ENCODE measurements at places on chromosomes 12 and 14.

GRCh38 chr12:9756170-9756569 lies 4.5 kb downstream of the CD69 start:
- DNase-seq: no peak

DNA sequence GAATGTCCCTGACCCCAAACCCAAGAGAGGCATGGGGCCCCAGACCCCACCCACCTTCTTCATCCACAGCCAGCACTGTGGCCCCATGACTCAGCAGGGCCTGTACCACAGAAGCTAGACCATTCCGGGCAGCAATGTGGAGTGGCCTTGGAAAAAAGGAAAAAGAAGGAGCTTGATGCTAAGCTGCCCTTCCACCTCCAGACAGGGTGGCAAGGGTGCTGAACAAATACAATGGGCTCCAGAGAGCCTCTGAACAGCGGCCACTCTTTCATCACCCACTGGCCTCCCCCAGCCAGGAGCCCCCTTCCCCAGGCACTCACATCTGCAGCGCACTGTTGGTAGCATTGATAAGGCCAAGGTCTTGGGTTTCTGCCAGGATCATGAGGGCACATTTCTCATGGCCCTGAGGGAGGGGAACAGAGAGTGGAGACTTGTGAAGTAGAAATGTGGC lies 13.9 kb downstream of the SLC39A5 start:
- no peak for DNase-seq

- no peak for DNase-seq
These were observed 583.2 kb downstream of the ALG10 start for GRCh38 chr12:34605510-34605887.

DNA sequence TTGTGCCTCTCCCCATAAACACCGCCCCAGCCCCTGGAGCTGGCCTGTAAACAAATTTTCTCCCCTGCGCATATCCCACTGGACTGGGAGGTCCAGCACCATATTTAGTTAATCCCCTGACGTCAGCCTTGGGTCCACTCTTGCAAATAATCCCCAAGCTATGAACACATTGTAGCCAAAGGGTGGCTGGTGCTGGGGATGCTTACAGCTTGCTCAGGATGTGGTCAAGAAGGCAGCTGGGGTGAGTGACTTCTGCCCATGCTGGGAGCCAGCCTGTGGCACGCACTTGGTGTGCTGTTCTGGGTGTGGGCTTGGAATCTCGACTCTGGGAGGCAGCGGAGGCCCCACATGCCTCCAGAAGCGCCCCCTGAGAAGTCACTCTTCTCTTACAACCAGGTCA lies 32.1 kb downstream of the CMKLR1 start:
- DNase-seq: peak; percentile 59

DNA sequence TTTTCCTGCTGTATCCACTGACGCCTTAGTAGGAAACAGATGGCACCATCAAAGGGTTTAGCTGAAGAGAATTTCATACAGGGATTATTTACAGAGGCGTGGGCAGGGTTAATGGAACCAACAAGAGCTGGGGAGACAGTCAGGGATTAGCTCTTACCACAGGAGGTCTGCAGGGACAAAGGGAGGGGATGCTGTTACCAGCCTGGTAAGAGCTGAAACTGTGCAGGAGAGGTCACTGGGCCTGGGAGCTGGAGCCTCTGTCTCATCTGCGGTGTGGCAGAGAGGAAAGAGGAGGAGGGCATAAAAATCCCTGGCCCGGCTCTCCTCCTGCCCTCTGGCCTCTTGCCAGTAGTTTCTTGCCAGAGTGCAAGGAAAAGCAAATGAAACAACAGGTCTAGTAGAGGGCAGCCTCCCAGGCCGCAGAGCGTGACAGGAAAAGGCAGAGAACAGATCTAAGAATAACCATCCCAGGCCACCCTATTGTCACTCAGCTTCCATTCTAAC lies 18.9 kb upstream of the POC1B start:
- peak; percentile 54 for DNase-seq

DNA sequence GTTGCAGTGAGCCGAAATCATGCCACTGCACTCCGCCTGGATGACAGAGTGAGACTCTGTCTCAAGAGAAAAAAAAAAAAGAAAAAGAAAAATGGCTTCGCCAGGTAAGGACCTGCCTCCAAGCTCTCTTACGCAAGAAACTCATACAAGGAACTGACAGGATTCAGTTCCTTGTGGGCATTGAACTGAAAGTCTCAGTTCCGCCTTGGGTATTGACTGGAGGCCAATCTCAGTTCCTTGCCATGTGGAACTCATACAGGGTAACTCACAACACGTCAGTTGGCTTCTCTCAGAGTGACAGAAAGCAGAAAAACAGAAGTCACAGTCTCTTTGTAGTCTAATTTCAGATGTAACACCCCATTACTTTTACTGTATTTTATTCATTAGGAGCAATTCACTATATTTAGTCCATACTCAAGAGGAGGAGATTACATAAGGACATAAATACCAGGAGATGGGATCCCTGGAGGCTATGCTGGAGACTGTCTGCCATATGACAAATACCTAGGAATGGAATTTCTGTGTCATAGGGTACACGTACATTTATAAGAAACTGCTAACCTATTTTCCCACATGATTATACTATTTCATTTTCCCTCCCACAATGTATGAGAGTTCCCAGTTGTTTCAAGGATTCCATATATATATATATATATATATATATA lies 11.4 kb upstream of the NOPCHAP1 start:
- DNase-seq: no peak

DNA sequence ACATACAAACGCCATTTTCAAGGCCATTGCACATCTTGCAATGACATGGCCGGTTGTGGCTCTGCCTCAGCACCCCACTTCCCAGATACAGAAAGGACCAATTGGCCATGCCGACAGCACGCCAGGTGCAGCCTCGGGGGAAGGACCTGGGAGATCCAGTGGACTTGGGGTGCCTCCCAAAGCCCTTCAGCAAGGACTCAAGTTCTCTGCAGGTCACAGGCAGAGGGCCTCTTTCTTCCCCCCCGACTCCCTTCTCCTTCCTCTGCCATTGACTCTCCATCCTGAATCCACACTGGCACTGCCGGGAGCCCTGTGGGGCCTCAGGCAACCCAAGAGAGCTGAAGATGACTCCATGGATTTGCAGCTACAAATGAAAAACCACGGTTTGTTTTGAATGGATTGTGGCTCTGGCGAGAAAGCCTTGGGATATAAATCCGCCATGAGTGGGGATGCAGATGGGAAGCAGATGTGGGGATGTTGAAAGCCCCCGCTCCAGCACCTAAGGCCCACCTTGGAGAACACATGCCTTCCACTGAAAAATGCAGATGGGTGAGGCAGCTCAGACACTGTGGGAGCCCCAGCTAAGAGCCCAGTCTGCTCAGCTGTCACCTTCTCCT lies 35.1 kb upstream of the LTBP2 start:
- no peak for DNase-seq

DNA sequence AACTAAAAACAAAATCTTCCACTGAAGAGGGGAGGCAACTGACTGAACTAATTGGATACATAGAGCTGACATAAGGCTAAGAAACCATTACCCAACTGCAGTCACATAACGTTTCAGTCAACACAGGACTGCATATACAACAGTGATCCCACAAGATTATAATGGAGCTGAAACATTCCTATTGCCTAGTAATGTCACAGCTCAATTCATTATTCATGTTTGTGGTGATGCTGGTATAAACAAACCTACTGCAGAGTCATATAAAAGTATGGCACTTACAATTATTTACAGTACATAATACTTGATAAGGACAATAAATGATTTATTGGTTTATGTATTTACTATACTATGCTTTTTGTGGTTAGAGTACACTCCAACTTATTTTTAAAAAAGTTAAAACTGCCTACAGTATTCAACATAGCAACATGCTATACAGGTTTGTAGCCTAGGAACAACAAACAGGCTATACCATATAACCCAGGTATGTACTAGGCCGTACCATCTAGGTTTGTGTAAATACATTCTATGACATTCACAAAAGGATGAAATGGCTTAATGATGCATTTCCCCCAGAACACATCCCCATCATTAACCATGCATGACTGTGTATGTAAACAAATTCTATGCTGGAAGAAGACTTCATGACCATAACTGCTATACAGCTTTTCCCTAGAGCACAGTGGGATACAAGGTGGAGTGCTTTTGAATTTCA lies 4.3 kb downstream of the NAP1L1 start:
- DNase-seq: no peak

- no peak for DNase-seq
These were observed 4.7 kb downstream of the TNFRSF1A start for GRCh38 chr12:6336889-6337853.

DNA sequence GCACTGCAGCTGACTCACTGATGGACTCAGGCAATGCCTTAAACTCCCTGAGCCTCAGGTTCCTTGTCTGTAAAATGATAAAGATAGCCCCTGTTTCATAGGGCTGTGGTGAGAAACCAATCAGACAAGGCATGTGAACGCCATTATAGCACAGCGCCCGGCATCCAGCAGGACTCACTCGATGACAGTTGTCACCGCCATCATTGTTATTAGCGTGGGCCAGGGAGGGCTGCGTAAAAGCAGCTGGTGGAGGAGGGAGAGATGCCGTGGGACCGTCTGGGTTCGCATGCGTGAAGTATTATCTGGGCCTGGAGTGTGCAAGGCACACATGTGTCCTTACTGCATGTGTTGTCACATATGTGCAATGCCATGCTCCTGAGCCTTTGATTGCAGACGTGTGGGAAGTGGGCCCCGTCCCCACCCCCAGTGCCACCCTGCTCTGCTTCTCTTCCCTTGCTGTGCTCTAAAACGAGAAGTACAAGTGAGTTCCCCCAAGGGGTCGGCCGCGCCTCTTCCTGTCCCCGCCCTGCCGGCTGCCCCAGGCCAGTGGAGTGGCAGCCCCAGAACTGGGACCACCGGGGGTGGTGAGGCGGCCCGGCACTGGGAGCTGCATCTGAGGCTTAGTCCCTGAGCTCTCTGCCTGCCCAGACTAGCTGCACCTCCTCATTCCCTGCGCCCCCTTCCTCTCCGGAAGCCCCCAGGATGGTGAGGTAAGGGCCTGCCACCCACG lies at the start of gene PTPN6:
Gene PTPN6, plus strand, starts transcription at position 546 of the 730 bp plus-strand sequence. Its CDS starts 157 bp downstream, at position 703.
- no peak for DNase-seq

DNA sequence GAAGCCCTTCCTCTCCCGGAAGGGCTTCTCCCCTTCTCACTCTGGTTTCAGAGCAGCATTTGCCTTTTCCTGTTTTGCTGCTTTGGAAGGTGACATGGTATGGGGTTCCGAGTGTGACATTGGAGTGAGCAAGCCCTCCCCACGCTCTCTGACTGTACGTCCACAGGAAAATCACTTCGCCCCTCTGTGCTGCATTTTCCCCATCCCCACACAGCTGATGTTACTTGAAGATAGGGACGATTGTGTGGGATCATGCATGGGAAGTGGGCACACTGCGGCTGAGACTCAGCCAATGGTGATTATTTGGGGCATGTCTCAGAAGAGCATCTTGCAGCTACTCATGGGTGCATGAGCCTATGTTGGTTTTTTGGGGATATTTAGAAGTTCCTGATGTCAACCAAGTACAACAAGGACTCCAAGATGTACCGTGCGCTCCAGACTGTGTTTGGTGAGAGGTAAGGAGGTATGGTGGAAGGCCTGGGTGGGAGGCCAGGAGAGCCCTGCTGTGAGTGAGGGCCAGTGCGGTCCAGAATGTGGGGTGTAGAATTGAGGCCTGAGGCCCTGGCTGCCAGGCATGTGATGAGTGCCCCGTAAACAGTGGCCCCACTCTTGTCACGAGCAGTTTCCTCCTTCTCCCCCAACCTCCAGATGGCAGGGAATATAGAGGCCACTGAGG lies 15.1 kb downstream of the CYP46A1 start:
- no peak for DNase-seq

GRCh38 chr12:130053651-130054069 lies 108.6 kb upstream of the FZD10 start:
- no peak for DNase-seq

- no peak for DNase-seq
These were observed 232.7 kb downstream of the RPAP3 start for GRCh38 chr12:47473091-47473490.

DNA sequence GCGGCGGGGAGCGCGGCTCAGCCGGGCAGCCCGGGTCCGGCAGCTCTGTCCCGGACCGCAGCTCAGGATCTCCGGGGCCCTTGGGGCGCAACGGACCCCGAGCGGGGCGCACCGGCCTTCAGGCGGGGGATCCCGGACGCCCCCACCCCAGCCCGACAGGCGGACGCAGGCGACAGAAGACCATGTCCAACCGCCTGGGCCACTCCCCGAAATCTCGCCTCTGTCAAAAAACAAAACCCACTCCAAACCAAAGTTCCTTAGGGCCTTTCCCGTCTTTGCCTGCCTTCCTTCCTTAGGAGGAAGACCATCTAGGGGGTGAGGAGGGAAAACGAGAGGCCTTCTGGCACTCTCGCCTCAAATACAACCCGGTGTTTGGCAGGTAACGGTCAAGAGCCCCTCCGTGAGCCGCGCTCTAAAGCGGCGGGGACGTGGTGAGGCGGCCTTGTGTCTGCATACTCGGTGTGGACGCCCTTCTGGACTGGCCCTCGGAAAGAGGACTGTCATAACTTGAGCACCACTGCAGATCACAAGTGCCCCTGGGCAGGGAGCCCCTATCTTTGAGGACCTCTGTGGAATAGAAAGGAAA lies 604 bp downstream of the HCFC2 start:
- DNase-seq: peak; percentile 9

DNA sequence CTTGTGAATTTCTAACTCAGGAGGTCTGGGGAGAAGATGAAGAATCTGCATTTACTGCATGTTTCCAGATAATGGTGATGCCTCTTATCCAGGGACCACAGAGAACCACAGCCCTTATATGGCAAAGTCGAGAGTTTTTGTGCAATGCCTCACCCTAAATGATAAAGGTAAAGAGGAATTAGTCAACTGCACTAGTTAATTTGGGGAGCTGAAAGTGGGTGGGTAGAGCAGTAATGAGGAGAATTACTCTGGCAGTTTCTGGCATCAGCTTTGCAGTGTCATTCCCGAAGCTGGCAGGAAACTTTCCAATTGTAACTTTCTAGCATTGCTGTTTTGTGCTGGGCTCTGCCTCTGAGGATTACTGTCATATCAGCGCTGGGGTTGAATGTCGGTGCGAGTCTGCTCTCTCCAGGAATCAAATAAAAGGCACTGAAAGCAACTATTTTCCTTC lies 10.3 kb downstream of the EGLN3 start:
- DNase-seq: no peak

DNA sequence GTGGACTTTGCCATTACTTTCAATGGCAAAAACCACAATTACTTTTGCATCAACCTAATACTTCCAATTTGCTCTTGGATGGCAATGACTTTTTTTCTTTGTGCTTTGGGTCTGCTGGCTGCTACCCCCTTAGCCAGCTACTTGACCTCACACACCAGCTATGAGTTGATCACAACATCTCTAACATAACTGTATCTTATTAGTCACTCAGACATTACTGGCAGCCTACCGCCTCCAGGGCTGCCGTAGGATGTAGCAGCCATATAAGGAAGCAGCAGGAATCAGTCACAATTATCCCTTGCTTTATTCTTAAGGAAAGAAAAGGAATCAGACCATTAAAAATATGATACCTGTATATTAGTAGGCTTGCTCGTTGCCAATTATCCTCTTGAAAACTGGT lies 260.5 kb downstream of the ADAMTS20 start:
- DNase-seq: peak; percentile 81

DNA sequence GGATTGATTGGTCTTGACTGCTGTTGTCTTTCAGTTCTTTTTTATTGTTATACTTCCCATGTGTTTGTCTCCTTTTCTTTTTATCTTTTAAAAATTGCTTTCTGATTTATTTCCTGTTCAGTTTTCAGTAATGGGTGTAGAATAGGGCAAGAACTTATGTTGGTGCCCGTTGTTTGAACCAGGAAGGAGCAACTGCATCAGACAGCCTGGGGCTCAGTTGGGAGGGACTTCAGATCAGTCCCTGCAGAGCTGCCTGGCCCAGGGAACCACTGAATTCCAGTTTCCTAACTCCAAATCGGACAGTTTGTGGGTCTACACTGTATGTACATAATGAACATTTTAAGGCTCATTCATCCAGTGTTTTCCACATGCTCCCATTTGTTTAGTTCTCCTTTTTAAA lies 64.9 kb downstream of the FBXO34 start:
- peak; percentile 31 for DNase-seq
